Vein endothelial cell (primary cell): ENCODE measurements at places on chromosomes 7 and 10. TPM values are rescaled to one million over a fixed set of nuclear protein-coding genes. Genes with fewer than 3 reads are reported as not detected.

The C10orf90 gene
- not detected in 2 replicates for total RNA-seq

The SLC26A5 gene
- 0.33 and 0.38 TPM in 2 replicates for total RNA-seq

The PI4K2A gene
- 16.2 and 17.3 TPM in 2 replicates for total RNA-seq

The TAS2R38 gene
- total RNA-seq = not detected in 2 replicates

The COL1A2 gene
- total RNA-seq = 8.5 and 29.0 TPM in 2 replicates

The TMEM270 gene
- total RNA-seq = not detected in 2 replicates

The SKIDA1 gene
- 0.67 and 0.98 TPM in 2 replicates for total RNA-seq

The BCAP29 gene
- total RNA-seq = 111 and 185 TPM in 2 replicates

The NPC1L1 gene
- not detected in 2 replicates for total RNA-seq

The CLEC2L gene
- total RNA-seq = not detected in 2 replicates

The NPFFR1 gene
- not detected in 2 replicates for total RNA-seq

The CYP26A1 gene
- 1.3 TPM in 1 of 2 replicates, not detected in the other for total RNA-seq

The ASB10 gene
- not detected in 2 replicates for total RNA-seq

The MUC3A gene
- under 0.01 TPM in 1 of 2 replicates, not detected in the other for total RNA-seq

The WASHC2C gene
- total RNA-seq = 40.1 and 41.5 TPM in 2 replicates

The ZNF804B gene
- not detected in 2 replicates for total RNA-seq

The GRM3 gene
- not detected in 2 replicates for total RNA-seq

The DHX32 gene
- 35.6 and 50.3 TPM in 2 replicates for total RNA-seq

The HOGA1 gene
- total RNA-seq = 0.33 and 0.38 TPM in 2 replicates

The TRIM8 gene
- total RNA-seq = 107 and 144 TPM in 2 replicates

The ABCB4 gene
- total RNA-seq = not detected in 2 replicates

The FAM25C gene
- total RNA-seq = not detected in 2 replicates

The TAS2R41 gene
- total RNA-seq = 0.19 TPM in 1 of 2 replicates, not detected in the other

The HELLS gene
- 31.4 and 54.7 TPM in 2 replicates for total RNA-seq

The DYNC1I1 gene
- total RNA-seq = 1.6 and 3.3 TPM in 2 replicates

The LDB3 gene
- total RNA-seq = not detected in 2 replicates

The ANKRD22 gene
- not detected in 2 replicates for total RNA-seq

The ZC3HAV1L gene
- 29.7 and 33.0 TPM in 2 replicates for total RNA-seq

The CUZD1 gene
- 0.65 and 0.86 TPM in 2 replicates for total RNA-seq
